ENCODE measurements at places on chromosomes 1 and 21.

DNA sequence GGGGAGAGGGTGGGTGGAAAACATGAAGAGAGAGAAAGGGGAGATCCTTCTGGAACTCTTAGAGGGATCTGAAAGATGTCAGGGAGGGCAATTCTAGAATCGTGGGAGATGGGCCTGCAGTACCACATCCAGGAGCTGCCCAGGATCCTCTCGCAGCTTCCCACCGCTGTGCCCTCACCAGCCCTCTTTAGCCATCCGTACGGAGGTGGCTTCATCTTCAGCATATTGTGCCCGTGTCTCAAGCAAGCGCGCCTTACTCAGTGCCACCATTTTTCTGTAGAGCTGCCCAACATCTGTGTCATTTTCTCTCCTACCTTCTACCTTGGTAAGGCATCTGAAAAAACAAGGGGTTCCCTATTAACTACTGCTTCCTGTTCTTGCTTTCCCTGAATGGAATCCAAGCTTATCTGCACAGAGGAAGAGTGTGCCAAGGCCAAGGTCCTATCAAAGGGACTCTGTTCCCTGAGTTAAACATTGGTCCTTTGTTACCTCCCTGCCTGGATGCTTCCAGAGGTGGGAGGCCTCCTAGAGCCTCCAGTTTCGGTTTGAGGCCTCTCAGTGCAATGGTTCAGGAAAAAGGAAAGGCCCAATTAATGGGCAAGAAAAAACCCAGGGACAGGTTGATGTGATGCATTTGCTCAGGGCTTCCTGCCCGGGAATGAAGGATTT is 23.2 kb downstream of the C1orf116 start:
- no peak for DNase-seq

GRCh38 chr1:181640956-181641355 is 157.6 kb downstream of the CACNA1E start:
- no peak for DNase-seq

DNA sequence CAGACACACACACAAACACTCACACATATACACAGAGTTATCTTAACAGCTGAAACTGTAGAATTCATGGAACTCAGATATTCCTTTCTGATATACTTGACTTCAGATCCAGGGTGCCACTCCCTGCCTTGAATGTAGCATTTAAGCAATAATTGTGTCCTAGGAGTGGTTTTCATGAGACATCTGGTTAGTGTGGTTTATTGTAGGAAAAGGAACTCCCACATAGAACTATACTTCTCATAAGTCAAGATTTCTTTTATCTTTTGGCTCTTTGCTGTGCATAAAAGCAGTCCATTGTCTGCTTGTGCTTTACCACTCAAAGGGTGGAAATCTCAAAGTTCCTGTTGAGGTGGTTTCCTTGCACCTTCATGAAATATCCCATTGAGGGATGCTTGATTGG is 272.6 kb upstream of the SGIP1 start:
- no peak for DNase-seq

DNA sequence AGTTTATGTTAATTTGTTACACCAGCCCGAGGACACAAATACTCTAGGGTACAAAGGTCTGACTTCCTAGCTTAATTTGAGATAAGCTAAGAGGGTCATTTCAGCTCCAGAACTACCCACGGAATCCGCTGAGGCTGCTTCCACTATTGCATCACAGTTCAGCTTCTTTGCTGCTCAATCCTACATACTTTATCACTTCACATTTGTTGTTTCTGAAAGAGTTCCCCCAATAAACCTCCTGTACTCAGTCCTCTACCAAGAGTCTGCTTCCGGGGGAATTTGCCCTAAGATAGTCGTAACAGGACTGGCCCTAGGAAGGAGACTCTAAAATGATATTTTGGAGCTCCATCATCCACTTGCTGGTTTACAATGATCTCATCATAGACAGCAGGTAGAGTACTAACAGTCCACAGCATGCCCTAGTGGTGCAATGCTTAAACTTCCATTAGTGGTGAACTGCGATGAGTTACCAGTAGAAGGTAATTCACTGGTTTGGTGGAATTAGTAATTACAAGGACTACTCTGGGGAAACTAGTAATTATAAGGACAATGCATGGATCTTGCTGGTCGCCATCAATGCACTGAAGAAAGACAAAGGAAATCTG is 229.3 kb downstream of the USH2A start:
- no peak for DNase-seq

- DNase-seq, result no peak
Observed at GRCh38 chr1:205535866-205536758, 31.6 kb downstream of the CDK18 start.

- DNase-seq, result no peak
Observed at GRCh38 chr1:199308349-199308846, 669.6 kb downstream of the PTPRC start.
